T follicular helper cell (primary cell): ENCODE measurements at places on chromosomes 7 and 10.

- DNase-seq = no peak
Measured at GRCh38 chr10:45144326-45145070, 143.8 kb downstream of the ZNF22 start.

DNA sequence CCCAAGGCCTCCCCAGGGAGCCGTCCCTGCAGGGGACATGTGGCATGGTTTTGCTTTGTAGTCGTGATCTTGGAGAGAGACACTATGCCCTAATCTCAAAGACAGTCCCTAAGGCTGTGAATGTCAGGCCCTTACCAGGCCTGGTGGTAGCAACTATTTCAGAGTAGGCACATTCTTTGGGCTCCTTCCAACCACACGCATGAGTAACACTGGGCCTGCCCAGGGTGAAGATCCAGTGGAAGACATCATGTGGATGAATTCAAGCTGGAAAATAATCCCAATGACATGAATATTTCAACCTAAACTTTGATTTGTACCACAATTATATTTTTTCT lies 39.5 kb upstream of the INSIG1 start:
- DNase-seq = no peak

GRCh38 chr10:97919012-97919411 lies 69.4 kb downstream of the GOLGA7B start:
- no peak for DNase-seq

DNA sequence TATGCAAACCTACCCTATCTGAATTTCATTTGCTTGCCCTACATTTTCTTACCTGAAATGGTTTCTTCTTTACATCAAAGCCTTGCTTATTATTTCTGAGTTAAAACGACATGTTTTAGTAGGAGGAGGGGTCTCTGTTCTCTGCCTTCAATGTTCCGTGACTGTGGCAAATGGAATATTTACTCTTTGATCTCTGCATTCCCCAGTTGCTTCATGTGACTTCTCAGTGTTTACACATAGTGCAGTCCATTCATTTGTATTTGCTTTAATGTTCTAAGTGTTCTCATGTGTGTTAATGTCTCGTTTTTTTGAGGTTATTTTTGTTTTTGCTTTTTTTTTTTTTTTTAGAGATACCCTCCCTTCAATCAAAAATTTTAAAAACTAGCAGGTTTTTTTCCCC lies 75.8 kb downstream of the GNAI1 start:
- no peak for DNase-seq

DNA sequence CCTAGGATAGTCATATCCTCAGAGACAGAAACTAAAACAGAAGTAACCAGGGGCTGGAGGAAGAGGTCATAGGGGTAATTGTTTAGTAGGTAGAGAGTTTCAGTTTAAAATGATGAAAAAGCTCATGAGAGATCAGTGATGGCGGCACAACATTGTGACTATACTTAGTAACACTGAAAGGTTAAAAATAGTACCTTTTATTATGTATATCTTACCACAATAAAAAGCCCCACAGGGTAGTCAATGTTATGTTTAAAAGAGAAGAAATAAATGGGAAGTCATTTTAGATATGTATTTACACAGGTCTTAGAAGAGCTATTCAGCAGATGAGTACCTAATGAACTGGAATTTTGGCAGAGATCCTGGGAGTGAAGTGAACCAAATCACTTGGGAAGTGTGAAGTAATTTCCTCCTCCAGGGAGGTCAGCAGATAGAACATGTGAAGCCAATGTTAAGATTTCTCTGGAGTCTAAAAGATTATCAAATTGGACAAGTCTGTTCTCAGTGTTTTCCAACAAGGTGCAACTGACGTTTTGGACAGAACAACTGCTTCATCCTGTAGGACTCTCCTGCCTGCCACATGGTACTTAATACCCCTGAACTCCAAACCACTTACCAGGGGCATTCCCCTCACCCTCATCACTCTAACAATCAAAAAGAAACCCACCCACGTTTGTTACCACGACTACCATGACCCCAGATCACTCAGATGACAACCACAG lies 6.4 kb downstream of the CDCA7L start:
- DNase-seq = no peak

- no peak for DNase-seq
Measured at GRCh38 chr7:98681951-98682350, 64.9 kb downstream of the NPTX2 start.
